ENCODE measurements at places on chromosomes 1 and 21.

DNA sequence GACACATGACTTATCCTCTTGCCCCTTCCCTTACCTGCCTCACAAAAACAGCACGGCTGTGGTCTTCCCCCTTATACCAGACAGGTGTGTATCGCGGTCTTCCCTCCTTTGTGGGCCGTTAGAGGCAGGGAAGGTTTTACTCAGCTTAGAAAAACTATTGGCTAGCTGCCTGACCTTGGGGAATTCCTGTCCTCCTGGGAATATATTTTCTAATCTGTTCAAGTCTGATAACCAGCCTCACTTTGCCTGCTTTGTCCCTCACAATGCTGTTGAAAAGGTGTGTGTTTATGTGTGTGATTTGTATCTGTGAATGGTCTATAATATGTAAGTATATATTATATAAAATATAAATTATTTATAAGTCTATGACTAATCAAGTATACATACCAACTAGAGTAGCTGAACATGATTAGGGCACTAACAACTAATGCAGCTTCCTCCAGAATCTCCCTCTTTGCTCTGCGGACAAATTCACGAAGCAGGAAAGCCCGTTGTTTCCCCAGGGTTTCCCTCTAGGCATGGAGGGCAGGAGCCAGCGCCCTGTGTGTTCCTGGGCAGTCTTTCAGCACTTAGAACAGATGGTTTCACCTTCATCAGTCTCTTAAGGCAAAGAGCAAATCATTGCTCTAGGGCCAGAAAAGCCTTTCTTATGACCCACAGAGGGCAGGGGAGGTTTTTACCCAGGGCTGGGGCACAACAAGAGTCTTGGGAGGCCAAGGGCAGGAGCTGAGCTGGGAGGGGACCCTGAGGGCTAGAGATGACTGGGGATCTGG is 25.6 kb downstream of the SLC26A9 start:
- DNase-seq, result no peak

GRCh38 chr1:198943484-198944187 is 304.8 kb downstream of the PTPRC start:
- no peak for DNase-seq

- no peak for DNase-seq
Measured at GRCh38 chr1:18644973-18645746, 14.5 kb downstream of the PAX7 start.

DNA sequence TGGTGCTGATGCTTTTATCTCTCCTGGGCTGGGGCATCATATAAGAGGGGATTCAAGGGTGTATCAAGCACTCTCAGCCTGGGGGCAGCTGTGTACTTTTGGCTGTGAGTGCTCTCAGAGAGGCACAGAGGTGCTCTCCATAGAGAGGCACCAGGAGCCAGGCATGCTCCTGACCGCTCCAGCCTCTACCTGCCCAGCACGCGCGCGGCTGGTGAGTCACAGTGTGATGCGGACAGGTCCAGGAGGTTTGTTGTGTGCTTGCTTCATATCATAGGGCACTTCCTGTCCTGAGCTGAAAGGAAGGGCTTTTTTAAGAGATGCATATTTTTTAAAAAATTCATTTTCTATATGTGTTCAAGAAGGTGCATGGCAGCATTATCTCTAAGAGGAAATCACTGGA is 93.6 kb upstream of the BCAR3 start:
- no peak for DNase-seq
